Activated CD4-positive, alpha-beta T cell treated with anti-CD3 and anti-CD28 coated beads for 1 hour (primary cell): ENCODE measurements at places on chromosomes 5 and 9.

GRCh38 chr9:120681121-120681520, 33.1 kb downstream of the MEGF9 start:
- DNase-seq, result no peak

GRCh38 chr5:150511578-150512367, 3.8 kb downstream of the NDST1 start:
- no peak for DNase-seq

GRCh38 chr5:55868846-55869245, 17.7 kb downstream of the IL31RA start:
- no peak for DNase-seq

DNA sequence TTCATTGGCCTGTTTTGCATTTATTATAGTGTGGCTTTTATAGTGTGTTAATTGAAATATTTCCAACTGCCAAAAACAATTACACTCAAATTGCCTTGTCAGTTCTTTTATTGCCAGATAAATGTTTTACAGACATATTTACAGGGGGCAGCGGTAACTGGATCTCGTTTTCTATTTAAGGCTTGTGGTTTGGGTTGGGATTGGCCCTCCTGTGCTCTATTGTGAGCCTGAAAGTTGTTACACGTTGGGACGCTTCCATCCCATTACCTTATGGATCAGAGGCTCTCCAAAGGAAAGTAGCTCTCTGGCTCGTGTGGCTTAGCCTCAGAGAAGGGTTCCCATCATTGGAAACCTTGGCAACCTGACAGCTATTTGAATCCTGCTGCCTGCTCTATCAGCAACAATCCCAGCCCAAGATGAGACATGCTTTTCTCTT, 20.8 kb downstream of the DNAI1 start:
- no peak for DNase-seq

DNA sequence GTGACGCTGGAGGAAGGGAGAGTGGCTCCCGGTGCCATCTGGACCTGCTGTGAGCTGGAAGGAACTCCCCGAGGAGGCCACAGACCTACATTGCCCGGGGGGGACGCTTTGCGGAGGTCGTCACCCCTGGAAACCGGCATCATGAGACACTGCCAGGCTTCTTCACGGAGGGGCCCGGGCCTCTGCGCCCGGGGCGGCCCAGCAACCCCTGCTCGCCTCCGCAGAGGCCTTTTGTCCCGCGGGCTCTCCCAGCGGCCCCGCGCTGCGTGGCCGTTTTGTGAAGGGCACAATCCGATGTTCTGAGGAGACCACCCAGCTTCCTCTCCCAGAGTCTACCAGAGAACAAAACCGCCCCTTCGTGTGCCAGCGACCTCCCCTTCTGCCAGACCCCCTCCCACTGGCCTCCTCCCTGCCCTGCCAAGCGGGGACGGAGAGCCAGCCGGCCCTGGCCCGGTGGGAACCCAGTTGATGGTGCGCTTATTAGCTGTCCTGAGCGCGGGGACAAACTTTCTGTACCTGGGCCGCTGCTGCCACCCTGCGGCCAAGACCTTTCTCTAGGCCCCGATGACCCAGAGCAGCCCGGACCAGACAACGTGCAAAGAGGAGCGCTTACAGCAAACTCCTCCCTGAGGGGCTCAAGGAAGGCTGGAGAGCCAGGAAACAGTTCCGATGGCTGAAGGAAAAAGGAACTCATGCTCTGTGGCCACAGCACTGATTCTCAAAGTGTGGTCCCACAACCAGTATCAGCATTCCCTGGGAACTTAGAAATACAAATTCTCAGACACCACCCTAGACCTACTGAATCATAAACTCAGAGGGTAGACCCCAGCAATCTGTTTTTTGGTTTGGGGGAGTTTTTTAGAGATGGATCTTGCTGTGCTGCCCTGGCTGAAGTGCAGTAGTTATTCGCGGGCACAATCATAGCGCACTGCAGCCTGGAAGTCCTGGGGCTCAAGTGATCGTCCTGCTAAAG, 86.7 kb downstream of the SLC1A3 start:
- DNase-seq, result no peak

- DNase-seq, result no peak
Observed at GRCh38 chr9:131179561-131180219, 54.3 kb downstream of the NUP214 start.

DNA sequence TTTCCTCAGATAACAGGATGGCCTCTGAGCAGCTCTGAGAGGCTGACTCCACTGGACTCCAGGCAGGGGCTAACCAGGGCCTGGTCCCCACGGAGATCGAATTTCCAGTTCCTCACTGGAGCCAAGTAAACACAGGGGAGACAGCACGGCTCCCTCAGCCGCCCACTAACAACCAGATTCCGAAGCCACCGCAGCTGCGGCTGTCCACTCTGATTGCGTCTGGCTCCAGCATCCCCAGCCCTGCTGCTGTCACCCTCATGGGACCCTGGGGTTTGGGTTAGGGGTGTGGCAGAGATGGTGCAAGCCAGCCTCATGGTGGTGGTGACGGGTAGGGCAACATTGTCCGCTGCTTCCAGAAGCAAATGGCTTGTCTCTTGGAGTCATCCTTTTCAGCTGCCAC, 172.6 kb downstream of the RGS3 start:
- no peak for DNase-seq

- no peak for DNase-seq
Observed at GRCh38 chr5:135217669-135218485, 181.2 kb downstream of the MACROH2A1 start.

DNA sequence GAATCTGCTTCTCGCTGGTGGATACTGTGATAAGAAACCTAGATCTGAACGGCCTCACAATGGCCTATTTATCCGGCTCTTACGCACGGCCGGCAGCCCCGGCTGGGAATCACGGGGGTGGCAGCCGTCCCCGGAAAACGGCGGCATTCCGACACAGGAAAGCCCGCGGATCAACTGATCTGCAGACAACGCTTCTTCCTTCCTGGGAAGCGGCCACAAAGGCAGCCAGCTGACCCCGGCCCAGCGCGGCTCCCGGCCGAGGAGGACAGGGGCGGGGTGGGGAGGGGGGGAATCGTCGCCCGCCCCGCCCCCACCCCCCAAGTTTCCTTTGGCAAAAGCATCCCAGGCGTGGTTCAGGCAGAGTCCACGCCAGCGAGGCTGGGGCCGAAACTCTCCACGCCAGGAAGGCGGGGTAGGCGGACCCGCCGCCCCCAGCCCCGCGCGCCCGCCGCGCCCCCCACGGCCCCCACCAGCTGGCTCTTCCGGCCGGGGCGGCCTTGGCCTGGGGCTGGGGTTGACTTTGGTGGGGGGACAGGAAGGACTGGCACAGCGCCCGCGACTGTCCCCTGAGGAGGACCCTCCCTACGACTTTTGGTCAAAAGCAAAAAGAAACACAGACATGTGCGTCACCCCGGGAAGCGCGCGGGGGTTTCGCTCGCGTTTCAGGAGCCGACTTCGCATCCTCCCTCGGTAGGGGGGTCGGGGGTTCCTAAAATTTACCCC, 247.7 kb upstream of the ANKRD55 start:
- no peak for DNase-seq

GRCh38 chr9:132970324-132971062, 8.0 kb upstream of the GFI1B start:
- DNase-seq, result no peak

GRCh38 chr5:2755076-2755680, 3.7 kb upstream of the IRX2 start:
- DNase-seq, result no peak
